ENCODE measurements at places on chromosomes 2 and 18. TPM values are rescaled to one million over a fixed set of nuclear protein-coding genes. Genes with fewer than 3 reads are reported as not detected.

The ZNF142 gene
- total RNA-seq, result 6.5 TPM

The HAUS1 gene
- total RNA-seq, result 39.7 TPM

The GPR55 gene
- total RNA-seq, result not detected

The DPP4 gene
- 5.0 TPM for total RNA-seq

The RGPD8 gene
- 21.5 TPM for total RNA-seq

The FHL2 gene
- total RNA-seq, result 114 TPM

The CD8B gene
- total RNA-seq, result not detected

The C2orf49 gene
- total RNA-seq, result 18.1 TPM

The GALNT13 gene
- 0.36 TPM for total RNA-seq

The CYP27A1 gene
- 5.8 TPM for total RNA-seq

The IL1B gene
- total RNA-seq, result not detected

The PFN4 gene
- total RNA-seq, result 0.18 TPM

The MLPH gene
- not detected for total RNA-seq

The REG1B gene
- not detected for total RNA-seq

The SRBD1 gene
- 15.0 TPM for total RNA-seq

The UGT1A1 gene
- total RNA-seq, result not detected

The MFF gene
- total RNA-seq, result 44.8 TPM

The ERMN gene
- total RNA-seq, result not detected

The DOK6 gene
- total RNA-seq, result 0.28 TPM

The TRIB2 gene
- 13.9 TPM for total RNA-seq

The LBX2 gene
- 1.4 TPM for total RNA-seq

The PID1 gene
- total RNA-seq, result 2.2 TPM

The FAM124B gene
- 130 TPM for total RNA-seq

The TDRD15 gene
- total RNA-seq, result under 0.01 TPM

The PLGLB1 gene
- total RNA-seq, result 0.18 TPM

The LOXHD1 gene
- total RNA-seq, result not detected

The PLGLB2 gene
- 1.3 TPM for total RNA-seq

The ATP6V1C2 gene
- total RNA-seq, result not detected

Data from endothelial cell of coronary artery (primary cell).